ENCODE measurements at places on chromosomes 13 and 19.

- DNase-seq, result no peak
Observed at GRCh38 chr13:42380420-42381164, 108.6 kb downstream of the AKAP11 start.

DNA sequence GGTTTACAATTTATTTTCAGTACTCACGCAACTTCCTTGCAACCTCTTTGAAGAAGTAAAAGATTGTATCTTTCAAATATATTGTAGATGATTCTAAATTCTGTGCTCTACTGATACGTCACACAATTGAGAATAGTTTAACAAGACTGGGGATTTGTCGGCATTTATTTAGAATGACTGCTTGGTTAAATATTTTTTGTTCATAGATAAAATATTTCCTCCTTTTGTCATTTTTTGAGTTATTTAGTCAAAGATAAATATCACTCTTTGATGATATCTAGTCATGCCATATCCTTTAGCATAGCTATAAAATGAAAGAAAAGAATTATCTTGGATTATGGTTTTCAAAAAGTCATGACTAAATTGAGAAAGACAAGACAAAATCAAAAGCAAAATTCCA is 2747.8 kb downstream of the PCDH9 start:
- no peak for DNase-seq

GRCh38 chr13:31972453-31972852 is 59.1 kb upstream of the FRY start:
- no peak for DNase-seq

GRCh38 chr13:44732503-44733098 is 156.5 kb upstream of the TSC22D1 start:
- DNase-seq, result no peak

- DNase-seq, result no peak
Observed at GRCh38 chr13:101026736-101027398, 352.3 kb upstream of the TMTC4 start.

- DNase-seq, result no peak
Observed at GRCh38 chr19:55308281-55308680, 16.9 kb downstream of the TMEM150B start.

- DNase-seq, result peak; percentile 12
Observed at GRCh38 chr19:50702871-50703829, 16.5 kb downstream of the SHANK1 start.

DNA sequence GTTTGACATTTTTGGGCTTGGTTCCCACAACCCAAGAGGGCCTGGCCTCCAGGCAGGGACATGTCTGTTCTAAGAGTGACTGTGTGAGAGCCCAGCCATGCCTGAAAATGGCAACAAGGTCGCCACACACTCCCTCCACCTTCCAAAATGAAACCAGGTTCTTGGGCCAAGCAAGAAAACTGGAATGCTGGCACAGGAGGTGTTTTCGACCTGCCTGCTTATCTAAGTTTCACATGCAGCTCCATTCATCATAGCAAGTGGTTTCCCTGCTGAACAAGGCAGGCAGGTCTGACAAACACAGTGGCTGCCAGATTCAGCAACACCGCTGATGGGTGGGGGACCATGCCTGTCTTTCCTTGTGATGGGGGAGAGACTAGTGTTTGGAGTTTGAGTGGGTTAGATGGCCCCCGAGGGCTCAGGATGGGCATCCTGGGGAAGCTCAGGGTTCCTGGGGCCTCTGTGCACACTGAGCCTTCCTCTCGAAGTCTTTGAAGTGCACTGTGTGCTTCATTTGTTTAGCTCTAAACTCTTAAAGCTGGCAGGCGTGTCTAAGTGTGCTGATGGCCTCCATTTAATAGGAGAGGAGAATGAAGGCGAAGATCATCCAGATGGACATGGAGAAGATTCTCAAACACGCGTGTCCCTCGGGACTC is 17.9 kb upstream of the GAS6 start:
- no peak for DNase-seq

- DNase-seq, result peak; percentile 96
Observed at GRCh38 chr19:49570138-49570856, 10.1 kb downstream of the NOSIP start.

GRCh38 chr19:1066748-1067340 is at the start of gene ARHGAP45:
ARHGAP45 (plus strand) TSS chr19:1067167; CDS start chr19:1067406, 239 bp downstream.
- no peak for DNase-seq

DNA sequence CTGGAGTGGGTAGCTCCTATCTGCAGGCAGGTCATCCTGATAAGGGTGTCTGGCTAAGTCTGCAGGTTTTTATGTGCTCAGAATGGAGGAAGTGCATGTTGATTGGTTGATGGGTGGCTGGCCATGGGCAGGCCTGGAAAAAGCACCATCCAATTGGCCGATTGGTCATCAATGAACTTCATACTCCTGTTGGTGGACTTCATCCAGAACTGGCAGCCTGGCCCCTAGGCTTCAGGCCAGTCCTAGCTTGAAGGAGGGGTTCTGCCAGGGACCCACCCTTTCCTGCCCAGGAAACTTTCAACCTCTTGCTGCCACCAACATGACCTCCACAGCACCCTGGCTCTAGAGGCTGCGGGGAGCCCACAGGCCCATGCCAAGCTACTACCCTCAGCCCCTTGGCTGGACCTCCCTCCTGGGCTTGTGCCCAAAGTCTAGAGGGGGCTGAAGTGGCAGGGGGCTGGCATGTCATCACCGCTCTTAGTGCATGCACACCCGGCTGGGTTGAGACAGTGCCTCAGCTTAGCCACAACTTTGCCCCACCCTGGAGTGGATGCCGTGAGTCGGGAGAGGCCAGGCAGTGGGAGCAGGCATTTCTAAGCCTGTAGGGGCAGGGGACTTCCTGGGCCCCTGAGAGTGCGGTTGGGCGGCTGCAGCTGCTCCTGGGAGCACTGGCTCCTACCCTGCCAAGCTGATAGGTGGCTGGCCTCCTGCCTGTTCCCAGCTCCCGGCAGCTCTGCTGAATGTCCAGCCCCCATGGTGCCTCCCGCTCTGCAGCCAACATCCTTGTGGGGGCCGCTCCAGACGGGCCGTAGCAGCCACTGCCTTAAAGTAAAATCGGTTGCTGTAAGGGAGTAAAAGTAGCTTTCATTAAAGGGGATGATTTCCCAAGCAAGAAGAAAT is 13.2 kb downstream of the DNAJC15 start:
- no peak for DNase-seq

- no peak for DNase-seq
Observed at GRCh38 chr13:108919036-108919907, 289.9 kb downstream of the MYO16 start.

GRCh38 chr13:77779552-77780272 is 82.2 kb downstream of the SLAIN1 start:
- peak; percentile 62 for DNase-seq

DNA sequence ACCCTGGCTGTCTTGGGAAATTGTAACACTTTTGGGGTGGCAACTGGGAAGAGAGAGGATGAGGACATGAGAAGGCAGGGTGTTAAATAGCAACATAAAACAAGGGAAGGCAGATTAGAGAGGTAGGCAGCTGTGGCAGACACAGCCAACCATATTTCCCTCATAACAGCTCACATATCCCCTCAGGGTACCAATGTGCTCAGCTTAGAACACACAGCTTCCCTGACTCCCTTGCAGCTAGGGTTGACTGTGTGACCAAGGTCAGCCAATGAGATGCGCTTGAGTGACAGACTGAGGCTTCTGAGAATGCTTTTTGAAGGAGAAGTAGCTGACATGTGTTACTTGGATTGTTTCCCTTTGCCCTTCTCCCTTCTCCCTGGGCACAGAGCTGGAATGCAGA is 28.8 kb upstream of the SPATA13 start:
- no peak for DNase-seq

DNA sequence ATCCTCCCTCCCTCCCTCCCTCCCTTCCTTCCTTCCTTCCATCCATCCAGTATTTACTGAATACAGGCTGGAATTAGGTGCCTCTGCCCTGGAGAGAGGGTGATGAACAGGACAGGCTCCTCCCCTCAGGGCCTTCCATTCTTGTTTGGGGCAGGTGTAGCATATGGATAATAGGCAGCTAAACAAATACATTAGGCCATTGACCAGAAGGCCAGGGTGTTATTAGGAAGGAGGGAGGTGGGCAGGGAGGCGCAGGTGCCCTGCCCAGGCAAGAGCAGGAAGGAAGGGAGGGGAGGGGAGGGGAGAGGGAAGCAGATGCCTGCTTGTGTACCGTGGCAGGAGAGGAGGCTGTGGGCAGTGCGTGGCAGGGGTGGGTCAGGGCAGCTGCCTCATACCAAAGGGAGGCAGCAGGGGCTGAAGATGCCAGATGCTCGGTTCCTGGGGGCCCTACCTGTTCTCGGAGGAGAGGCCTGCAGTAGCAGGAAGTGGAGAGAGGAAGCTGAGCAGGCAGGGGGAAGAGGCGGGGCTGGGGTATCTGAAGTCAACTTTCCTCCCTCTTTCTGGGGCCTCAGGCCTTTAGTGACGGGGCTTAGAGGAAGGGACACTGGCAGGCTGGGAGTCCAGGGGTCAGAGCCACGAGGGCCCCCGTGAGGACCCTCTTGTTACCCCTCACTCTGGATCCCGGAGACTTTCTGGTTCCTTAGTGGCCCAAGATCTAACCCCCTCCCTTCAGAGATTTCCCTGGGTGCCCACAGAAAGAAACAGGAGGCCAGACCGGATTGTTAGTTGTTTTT is at the start of gene RINL:
RINL (minus strand) TSS at position 495 of the 794 bp plus-strand sequence. CDS start 1,533 bp downstream, outside the sequence.
- no peak for DNase-seq

DNA sequence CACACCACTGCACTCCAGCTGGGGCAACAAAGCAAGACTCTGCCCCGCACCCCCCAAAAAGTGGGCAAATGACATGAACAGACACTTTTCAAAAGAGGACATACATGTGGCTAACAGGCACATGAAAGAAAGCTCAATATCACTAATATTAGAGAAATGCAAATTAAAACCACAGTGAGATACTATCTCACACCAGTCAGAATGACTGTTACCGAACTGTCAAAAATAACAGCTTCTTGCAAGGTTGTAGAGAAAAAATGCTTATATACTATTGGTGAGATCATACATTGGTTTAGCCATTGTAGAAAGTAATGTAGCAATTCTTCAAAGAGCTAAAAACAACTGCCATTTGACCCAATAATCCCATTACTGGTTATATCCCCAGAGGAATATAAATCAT is 99.5 kb upstream of the SPATA13 start:
- DNase-seq, result no peak

DNA sequence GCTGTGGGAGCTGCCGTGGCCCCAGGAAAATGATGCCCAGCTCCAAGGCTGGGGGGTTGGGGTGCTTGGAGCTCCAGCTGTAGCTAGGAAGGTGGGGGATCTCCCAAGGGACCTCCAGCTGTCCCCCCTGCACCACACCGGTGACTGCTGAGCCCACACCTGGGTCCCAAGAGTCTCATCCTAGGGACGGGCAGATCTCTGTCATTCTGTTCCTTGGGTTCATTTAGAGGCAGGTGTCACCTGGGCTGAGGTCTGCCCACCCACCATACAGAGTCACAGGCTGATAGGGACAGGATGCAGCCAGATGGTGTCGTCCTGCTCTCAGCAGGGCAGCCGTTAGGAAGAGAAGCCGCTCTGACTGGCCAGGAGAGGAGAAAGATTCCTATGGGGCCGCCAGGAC is 5.3 kb downstream of the F2RL3 start:
- DNase-seq, result no peak

DNA sequence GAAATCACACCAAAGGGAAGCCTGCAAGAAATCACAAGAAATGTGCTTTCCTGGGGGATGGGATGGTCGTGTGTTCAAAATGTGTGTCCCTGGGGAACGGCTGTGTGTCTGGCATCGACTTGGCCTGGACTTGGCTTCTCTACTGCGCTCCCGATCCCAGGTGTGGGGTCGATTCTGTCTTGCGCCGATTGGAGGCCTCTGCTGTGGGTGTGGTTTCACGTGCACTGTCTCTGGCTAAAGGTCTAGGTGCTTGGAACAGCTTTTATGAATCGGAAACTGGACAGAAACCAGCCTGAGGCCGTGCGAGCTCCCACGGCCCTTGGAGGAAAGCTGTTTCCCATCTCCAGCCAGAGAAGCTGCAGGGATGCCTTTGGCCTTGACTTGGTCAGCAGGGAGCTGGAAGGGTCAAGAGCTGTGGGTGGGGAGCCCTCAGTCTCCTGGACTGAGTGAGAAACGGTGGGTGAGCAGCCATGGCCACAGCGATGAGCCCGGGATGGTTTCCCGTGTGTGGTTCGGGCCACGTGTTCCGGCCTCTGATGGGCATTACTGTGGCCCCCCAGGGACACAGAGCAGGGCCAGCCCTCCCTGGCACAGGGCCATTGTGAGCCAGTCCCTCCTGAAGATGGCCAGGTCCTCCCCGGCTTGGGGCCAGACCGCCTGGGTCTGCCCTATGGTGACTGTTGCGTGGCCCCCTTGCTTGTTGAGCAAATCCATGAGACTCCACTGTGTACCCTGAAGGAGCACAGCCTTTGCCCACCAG is 29.7 kb downstream of the MCF2L start:
- DNase-seq, result no peak

- DNase-seq, result no peak
Observed at GRCh38 chr19:48969276-48970138, 4.4 kb downstream of the FTL start.

GRCh38 chr13:99652141-99652540 is 150.9 kb downstream of the TM9SF2 start:
- no peak for DNase-seq

- no peak for DNase-seq
Observed at GRCh38 chr19:40091205-40092129, 724 bp upstream of the ZNF780A start.

GRCh38 chr19:9295411-9295849 is 14.2 kb downstream of the ZNF699 start:
- no peak for DNase-seq

GRCh38 chr13:111474136-111475002 is 153.9 kb downstream of the TEX29 start:
- DNase-seq, result peak; percentile 24
